GOT3 (cell line): ENCODE measurements at places on chromosomes 6 and 20.

DNA sequence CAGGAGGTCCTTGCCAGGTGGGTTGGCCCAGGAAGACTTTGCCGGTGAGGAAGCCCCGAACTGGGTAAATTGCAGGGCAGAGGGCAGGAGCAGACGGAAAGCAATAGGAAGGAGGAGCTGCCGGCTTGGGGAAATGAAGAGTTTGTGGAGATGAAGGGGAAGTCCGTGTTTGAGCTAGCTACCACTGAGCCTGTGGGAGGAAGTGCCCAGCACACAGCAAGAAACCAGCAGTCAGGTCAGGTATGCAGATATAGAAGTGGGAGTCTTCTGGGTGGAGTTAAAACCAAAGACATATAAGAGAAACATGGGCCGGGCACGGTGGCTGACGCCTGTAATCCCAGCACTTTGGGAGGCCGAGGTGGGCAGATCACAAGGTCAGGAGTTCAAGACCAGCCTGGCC, 34.7 kb downstream of the CD24 start:
- DNase-seq, result no peak

DNA sequence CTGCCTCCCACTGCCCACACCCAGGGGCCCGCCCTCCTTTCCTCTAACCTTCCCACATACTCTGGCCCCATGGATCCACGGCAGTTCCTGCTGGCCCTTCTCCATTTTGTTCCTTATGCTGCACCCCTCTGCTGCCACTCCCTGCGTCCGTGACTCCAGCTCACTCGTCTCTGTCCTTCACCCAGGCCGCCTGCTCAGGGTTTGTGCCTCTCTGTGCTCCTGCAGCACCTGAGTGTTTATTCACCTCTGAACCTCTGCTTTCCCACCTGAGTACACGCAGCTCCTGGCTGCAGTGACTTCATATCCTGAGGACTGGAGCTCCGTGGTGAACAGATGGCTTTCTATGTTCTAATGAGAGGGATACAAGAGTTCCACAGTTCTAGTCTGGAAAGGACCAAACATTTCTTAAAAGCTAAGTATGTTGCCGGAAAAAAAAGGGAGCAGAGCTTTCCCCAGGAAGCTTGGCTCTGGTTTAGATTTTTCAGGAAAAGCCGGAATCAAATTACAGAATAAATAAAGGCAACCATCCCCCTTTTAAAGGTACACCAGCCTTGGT, 1.5 kb upstream of the GNRH2 start:
- DNase-seq, result no peak

DNA sequence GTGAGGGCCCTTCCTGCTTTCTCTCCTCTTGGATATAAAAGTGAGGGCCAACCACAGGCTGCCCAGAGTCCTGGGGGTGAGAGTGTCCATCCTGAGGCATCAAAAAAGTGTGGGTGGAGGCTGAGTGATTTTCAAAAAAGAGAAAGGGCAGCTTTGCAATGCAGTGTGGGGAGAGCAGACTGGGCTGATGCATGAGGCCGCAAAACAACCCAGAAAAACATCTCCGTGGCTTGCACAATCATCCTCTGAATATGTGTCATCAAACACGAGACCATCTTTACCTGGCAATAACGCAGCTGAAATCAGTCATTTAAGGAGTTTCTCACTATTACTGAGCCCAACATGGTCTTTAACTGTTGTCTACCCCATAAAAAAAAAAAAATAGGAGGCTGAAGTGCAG, 191.2 kb upstream of the SOX4 start:
- DNase-seq, result no peak

DNA sequence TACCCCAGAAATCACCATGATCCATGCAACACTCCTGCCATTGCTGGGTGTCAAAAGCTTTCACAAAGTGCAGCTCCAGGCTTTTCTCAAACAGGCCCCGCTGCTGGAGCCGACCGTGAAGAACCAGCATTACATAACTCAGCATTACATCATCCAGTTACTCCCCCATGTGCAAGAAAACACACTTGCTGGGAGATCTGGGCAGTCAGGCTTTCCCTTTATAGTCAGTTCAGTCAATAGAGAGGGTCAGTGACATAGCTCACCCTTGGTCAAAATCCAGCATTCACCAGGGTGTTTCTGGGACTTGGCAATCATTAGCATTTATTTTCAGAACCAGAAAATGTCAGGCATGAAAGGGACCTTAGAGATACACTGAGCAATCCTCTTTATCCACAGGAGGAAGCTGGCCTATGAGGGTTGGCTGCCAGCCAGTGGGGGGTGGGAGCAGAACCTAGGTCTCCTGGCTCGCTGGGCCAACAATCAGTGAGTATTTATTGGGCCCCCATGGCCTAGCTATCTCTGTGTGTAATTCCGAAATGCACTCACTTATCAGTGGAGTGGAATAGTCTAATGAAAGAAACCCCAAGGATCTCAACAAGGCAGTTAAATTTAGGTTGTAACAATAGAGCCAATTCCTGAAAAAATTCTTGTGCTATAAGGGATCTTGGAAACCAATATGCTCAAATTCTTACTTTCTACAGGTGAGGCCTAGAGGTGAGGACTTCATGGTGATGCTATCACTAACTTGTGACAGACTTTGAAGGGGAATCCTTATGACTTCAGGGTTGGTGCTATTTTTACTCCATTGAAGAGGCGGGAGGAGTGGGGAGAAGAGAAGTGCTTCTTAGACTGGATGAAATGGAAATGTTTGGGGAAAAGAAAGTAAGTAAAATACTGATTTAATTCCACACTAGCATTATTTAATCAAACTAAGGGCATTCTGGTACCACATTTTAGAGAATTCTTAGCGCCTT, 54.6 kb downstream of the LYRM4 start:
- DNase-seq, result no peak

GRCh38 chr6:151166180-151166579, 73.6 kb upstream of the AKAP12 start:
- no peak for DNase-seq

DNA sequence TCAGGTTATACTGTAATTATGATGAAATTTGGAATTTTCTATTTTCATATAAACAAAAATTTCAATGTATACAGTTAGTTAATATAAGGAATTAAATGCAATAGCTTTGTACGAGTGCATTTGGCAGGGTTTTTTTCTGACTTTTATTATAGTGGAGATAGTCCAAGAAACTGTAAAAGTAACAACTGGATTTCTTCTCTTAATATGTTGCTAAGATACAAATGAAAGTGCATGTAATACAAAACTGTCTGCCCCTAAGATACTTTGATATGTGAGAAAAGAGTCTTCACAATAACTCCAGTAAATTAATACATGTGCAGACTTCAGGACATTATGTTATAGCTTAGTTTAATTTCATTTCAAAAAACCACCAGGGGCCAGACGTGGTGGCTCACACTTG, 721.4 kb downstream of the CBLN4 start:
- DNase-seq, result no peak

DNA sequence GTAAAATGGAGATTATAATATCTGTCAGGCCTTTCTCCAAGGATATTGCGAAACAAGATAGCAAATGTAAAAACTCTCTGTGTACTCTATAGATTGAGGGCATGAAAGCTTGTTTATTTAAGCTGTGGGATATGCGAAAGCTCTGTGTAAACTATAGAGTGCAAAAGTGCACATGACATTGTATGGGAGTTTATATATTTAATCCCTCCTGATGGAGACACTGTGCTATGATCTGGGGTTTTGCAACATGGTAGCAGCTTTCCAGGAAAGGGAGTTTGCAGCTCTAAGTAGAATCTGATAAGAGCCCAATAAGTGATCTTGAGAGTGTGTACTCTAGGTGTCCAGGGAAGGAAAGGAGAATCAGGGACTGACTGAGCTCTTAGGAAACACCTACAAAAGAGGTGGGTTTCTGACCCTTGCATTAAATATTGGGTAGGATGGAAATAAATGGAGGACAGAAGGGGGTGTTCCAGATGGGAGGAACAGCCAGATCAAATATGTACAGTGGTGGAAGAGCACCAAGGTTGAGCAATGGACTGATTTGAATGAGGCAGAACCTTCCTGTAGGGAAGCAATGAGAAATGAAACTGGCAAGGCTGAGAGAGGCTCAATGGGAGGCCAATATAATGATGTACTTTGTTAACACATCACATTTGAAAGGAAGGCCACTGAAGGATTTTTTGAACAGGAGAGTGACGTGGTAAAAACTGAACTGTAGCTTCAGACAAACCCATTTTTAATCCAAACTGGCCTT, 450.1 kb downstream of the GJA1 start:
- DNase-seq, result no peak
